ENCODE measurements at places on chromosomes 3 and 15.
A peak's percentile ranks its signal among the peaks of the same experiment; 100 is the strongest.

DNA sequence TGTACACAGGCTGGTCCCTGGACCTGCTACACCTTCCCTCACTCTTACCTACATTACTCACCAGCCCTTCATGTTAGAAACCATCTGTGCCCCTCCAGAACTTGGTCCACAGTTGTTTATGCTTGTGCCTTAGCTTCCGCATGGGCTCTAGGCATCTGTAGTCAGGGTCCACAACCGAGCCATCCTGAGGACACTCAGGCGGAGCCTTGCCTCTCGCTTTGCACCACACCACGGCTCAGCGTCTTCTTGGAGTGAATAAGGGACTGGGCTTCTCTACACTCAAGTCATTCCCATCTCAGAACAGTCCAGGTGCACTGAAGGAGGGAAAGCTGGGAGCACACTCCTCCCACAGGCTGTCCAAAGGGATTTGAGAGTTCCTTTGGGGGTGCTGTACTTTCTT lies 97.8 kb downstream of the HMG20A start:
- no peak for DNase-seq

GRCh38 chr3:10616321-10616720 lies 110.9 kb upstream of the ATP2B2 start:
- DNase-seq, result no peak

DNA sequence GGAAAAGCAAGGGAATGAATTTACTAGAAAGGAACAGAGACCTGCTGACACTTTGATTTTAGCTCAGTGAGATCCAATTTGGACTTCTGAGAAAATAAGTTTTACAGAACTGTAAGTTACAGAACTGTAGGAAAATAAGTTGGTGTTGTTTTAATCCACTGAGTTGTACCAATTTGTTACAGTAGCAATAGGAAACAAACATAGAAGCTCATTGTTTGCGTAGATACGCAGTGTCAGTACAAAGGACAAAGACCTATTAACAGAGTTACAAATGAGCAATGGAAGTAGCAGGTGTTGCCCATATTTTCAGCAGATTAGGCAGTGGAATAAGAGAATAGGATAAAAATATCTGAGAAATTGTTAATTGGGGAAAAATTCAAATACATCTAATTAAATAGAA lies 385.8 kb upstream of the CNTN6 start:
- DNase-seq, result no peak

- no peak for DNase-seq
Observed at GRCh38 chr3:151631946-151632345, 101.8 kb upstream of the AADACL2 start.

DNA sequence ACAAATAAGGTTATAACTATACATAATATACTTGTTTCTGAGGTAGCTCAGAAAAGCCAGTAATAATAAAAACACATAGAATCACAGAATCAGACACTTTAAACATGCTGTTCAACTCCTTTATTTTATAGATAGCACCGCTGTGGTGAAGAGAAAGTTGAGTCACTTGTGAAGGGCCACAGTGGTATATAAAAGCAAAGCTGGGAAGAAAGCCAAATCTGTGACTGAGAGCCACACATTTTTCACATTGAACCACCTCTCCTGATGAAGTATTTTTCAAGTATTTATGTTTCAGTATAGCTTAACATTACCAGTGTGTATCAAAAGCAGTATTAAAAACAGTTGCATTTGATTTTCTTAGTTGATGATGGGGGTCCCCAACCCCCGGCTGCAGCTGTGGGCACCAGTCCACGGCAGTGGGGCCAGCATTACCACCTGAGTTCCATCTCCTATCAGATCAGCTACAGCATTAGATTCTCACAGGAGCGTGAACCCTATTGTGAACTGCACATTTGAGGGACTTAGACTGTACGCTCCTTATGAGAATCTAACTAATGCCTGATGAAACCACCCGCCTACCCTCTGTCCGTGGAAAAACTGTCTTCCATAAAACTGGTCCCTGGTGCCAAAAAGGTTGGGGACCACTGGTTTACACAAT lies 46.2 kb downstream of the TBL1XR1 start:
- peak; percentile 45 for DNase-seq

DNA sequence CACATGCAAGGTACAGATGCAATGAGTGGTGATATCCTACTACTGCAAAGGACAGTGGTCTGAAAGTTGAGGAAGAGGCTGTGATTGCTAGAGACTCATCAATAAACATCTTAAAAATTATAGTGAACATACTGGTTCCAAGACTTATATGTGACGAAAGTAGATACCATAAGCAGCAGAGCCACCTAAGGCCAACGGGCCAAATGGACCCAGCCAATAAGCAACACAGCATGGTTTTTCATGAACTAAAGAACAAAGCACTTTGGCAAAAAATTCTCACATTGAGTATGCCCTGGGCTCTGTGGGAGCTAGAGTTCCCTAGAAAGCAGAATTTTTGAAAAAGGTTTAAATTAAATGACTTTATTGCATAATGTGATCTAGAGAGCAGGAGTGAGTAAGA lies 272.1 kb downstream of the SI start:
- no peak for DNase-seq

DNA sequence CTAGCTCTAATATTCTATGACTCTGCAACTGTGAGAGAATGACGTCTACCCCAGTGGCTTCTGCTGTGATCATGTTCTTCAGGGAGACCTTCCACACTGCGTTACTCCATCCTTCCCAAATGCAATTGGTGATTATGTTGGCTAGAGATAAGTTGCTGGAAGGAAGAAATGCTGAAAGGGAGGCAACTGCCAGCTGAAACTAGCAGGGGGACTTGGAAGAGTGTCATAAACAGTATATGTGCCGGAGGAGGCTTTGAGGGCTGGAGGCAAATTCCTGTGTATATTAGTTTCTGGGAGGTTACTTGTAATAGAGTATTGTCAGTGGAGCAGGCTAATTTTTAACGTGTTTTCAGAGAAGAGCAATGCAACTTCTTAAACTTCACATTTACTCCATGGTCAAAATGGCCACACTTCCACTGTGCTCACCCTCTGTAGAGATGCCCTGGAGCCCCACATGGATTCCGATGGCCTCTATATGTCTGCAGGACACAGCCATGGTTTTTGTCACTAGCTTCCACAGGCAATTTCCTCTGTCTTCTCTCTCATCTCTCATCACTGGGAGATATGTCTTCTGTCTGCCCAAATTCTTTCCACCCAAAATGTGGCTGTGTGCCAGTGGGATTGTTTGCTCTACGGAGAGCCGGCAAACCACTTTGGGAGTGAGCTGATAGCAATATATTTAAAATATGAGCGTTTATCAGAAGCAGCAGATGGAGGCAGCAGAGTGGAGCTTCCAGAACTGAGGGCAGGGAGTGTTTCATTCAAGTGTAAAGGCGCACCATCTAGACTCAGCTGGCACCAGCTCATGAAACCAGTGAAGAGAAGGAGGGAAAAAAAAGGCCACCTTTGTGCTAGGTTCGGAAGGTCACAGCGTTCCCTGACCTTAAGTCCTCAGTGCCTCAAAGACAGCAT lies 13.3 kb upstream of the CD47 start:
- no peak for DNase-seq

DNA sequence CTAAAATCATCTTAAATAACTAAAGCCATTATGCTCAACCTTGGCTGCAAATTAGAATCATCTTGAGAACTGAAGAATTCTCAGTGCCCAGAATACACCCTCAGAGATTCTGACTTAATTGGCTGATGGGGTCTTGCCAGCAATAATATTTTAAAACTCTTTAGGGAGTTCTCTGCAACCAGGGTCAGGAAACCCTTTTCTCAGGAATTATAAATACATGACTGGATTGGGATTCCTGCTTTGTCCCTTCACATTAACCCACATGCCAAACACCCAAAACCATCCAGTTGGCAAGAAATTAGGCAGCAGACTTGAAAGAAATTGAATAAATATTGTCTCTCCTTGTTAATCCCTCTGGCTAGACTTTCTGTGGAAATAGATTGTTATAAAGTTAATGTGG lies 482.3 kb upstream of the NECTIN3 start:
- no peak for DNase-seq

DNA sequence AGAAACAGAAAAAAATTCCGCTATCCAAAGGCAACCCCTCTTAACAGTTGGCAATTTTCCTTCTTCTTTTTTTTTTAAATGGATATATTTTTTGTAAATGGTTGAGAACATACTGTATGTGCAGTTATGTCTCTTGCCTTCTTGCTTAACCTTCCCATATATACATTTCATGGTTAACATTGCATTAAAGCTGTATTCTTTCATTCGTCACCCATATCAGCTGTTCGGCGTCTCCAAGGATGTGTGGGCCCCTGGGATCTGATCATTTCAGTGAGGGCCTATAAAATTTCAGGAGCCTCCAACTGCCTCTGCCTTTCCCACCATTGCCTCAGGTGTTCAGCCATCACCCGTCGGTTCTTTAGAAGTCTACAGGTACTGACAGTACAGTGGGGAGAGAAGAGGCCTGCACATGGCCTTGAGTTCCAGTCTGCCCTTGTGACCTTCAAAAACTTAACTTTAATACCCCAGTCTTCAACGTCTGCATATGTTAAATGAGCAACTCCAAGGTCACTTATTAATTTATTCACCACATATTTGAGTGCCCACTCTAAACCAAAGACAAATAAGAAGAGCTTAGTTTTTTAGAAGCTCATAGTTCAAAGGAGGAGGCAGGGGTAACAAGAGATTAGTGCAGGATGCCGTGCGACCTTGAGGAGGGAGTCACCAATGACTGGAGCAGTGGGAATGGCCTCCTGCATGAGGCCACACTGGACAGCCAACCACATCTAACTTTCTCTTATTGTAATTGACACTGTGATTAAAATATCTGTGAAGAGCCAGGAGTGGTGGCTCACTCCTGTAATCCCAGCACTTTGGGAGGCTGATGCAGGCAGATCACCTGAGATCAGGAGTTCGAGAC lies 6.9 kb downstream of the ST6GAL1 start:
- DNase-seq, result no peak

DNA sequence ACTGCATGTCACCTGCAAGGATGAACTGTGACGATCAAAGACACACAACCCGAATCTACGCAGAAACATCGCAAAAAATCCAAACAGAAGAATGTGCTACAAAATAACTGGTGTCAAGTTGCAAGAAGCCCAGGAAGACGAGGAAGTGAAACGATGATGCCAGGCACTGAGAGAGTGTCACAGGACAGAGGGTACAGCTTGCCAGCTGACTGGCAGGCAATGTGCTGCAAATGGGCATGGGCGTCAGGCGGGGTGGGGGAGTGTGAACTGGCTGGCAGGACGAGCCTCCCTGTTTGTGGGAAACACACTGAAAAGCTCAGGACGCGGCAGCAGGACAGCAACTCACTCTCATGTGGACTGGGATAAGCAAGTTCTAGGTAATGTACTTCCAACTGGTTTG lies 28.9 kb upstream of the OCA2 start:
- no peak for DNase-seq

GRCh38 chr3:15923640-15924405 lies 126.0 kb upstream of the ANKRD28 start:
- peak; percentile 41 for DNase-seq

DNA sequence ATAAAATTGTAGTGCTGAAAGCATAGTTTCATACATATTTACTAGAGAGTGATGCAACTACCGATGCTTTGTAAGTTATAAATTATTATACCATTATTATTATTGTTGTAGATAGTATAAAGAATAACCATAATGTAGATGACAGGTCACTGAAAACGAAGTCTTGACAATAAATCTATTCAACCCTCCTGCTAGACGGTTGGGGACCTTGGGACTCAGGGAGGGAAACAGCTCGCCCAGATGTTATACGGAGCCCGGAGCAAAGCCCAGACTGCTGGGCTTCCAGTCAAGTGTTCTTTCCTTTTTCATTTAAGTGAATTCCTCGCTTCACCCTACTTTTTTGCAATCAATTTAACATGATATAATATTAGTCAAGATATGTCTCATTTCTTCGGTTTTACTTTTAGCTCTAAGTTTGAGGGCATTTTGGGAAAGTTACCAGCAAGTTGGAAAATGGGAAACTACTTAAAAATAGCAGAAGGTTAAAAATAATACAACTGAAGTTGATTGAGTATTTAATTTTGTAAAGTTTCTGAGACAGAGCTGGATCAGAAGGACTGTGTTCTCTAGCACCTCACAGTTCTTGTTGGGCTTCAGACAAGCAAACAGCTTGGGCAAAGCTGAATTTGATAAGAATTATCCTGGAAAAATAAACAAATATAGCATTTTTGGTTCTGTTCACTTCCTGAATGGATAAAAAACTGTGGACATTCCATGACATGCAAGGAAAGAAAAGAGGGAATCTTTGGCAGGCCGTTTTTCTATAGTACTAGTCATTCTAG lies 173.4 kb upstream of the TP63 start:
- DNase-seq, result no peak

- peak; percentile 54 for DNase-seq
Observed at GRCh38 chr3:182909318-182910040, 70.9 kb downstream of the DCUN1D1 start.

DNA sequence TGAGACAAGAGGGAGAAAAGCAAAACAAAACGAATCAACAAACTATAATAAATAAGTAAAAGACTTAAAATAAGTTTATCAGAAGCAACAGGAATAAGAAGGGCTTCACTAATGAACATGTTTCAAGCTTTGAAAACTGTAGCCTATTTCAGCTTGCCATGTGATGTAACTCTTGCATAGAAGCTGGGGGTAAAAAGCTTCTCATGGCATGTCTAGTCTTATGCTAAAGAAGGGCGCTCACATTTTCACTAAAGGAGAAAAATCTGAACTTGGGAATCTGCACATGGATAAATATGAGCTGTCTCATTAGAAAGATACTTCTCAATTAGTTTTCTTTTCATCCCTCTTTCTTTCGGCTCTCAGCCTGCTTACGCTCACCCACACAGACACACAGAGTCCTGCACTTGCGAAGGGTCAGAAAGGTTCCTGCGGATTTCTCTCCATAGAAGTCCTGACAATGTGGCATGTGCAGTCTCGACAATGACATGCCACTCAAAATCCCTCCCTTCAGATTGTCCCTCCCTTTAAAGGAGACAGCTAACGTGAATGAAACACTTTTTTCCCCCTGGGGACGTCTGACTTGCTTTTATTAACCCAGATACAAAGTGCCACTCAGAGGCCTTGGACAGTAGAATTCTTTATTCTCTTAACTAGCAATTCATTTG lies 568.9 kb upstream of the NR2F2 start:
- DNase-seq, result no peak

DNA sequence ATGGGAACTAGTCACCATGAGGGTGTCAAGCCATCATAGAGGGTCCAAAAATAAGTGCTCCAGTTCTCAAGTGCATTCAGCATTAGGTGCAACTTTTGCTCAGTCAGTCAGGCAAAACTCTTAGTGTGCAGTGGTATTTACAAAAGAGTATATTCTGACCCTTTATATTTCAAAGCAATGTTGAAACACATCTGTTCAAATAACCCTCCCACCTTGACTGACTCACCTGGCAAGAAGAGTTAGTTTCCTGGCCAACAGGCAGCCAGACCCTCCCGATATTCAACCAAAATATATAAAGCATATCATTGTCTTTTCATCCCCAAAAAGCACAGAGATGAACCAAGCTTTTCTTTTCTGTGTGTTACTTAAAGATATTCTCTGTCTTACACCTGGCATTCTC lies 7.6 kb upstream of the COL8A1 start:
- DNase-seq, result no peak
